Naive thymus-derived CD8-positive, alpha-beta T cell (primary cell): ENCODE measurements at places on chromosomes 12 and 14.

DNA sequence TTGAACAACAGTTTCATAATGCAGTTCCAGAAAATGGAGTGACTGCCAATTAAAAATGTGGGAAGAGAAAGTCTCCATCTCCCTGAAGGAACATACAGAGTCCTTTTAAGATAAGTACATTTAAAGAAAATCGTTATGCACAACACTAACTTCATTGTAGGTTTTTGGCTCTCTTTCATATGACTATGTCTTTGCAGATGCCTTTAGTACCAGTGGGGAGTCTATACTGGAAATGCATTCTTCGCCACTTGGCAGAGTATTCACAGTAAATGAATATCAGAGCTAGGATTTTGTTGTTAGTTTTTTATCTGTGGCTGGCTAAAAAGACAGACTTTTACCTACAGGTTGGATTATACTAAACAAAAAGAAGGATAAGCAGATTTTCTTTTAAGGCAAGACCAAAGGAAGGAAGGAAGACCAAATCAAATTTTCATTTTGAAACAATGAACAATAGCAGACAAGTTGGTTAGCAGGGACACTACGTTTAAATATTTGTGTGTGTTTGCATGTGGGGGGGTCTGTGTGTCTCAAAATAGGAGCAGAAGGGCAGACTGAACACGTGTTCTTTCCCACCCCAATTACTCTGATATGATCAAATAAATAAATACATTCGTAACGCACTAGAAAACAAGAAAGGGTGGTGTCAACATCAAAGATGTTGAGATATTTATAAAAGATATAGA, 124.5 kb downstream of the BTG1 start:
- no peak for DNase-seq

DNA sequence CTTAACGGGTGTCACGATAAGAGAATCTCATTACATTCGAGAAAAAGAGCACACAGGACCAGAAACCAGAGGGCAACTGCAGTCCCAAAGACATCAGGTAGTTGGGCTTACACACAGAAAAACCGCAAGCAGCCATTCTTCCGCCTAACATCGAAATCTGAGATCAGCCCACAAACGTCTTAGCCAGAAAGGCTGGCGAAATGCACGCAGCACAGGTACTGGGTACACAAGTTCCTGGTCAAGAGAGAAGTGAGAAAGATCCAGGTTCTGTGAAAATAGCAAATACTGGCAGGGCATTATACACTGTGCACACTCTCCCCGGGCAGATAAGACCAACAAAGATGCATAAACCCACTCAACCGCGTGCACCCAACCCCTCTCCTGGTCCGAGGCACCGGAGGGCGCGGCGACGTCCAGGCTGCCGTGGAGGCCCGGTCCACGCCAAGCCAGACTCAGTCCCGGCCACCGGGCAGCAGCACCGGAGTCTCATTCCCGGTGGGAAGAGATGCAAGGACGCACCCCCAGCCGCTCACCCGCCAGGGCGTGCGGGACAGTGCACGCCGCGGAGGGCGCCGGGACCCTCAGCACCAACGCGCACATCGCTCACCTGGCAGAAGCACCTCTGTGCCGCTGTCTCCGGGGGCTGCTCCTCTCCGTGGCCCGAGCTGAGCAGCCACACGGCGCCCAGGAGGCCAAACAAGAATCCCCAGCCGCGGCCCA, 437 bp downstream of the ERO1A start:
- DNase-seq, result peak; percentile 58

DNA sequence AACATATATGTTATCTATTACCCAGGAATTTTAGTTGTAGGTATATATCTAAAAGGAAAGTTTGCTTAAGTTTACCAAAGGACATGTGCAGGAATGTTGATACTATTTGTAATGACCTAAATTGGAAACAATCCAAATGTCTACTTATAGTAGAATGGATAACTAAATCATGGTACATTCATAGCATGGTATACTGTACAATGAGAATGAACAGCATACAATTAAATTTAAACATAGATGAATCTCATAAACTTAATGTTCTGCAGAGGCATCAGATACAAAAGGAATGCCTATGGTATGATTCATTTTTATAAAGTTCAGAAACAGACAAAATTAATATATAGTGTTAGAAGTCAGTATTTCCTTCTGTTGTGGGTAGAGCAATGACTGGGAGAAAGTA, 135.4 kb downstream of the GPHN start:
- DNase-seq, result no peak

DNA sequence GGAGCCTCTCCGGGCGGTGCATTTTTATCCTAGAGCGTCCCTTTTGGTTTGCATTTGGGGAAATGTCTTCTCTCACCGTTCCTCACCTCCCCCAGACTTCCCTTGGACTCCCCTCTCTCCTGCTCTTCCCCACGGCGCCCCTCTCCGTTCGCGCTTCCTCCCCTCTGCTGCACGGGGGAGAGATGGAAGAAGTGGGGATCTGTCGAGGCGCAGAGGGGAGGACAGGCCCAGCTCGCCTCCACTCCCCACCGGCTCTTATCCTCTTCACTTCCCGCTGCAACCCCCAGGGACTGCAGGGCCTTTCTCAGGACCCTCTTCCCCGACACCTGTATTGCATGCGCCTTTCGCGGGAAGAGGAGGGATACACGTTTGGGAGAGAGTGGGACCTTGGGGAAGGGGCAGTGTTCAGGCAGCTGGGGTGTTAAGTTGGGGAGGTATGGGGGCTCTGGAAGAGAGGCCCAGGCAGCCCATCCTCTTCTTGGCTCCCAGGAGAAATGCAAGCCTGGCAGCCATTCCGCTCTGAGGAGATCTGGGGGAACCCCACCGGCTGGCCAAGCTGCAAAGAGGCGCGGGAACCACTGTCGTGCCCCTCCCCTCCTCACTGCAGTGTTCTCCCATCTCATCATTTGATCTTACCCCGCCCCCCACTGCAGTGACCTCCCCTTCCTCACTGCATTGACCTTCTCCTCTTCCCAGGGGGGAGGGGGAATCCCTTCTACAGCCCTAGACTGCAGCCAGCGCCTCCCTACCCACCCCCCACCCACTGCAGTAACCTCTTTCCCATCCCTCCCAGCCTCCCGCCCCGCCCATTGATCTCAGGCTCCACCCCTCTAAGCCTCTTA, 788 bp downstream of the ENO2 start:
- no peak for DNase-seq

DNA sequence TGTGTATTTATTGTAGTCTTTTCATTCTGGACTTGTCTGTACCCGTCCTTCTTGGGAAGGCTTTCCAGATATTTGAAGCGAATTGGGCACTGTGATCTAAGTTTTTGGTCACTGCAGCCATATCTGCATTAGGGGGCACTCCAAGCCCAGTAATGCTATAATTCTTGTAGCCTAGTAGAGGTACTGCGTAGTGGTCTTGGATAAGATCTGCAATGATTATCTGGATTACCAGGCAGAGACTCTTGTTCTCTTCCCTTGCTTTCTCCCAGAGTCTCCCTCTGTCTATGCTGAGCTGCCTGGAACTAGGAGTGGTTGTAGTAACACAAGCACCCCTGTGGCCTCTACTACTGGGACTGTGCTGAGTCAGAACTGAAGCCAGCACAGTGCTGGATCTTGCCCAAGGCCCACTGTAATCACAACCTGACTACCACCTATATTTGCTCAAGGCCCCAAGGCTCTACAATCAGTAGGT, 30.0 kb downstream of the SLC38A2 start:
- peak; percentile 62 for DNase-seq

- DNase-seq, result no peak
Measured at GRCh38 chr14:62696331-62696924, 348.8 kb downstream of the KCNH5 start.

- DNase-seq, result no peak
Measured at GRCh38 chr12:8980137-8980536, 9.2 kb upstream of the KLRG1 start.

GRCh38 chr14:55180434-55180833, 11.0 kb downstream of the DLGAP5 start:
- DNase-seq, result no peak

DNA sequence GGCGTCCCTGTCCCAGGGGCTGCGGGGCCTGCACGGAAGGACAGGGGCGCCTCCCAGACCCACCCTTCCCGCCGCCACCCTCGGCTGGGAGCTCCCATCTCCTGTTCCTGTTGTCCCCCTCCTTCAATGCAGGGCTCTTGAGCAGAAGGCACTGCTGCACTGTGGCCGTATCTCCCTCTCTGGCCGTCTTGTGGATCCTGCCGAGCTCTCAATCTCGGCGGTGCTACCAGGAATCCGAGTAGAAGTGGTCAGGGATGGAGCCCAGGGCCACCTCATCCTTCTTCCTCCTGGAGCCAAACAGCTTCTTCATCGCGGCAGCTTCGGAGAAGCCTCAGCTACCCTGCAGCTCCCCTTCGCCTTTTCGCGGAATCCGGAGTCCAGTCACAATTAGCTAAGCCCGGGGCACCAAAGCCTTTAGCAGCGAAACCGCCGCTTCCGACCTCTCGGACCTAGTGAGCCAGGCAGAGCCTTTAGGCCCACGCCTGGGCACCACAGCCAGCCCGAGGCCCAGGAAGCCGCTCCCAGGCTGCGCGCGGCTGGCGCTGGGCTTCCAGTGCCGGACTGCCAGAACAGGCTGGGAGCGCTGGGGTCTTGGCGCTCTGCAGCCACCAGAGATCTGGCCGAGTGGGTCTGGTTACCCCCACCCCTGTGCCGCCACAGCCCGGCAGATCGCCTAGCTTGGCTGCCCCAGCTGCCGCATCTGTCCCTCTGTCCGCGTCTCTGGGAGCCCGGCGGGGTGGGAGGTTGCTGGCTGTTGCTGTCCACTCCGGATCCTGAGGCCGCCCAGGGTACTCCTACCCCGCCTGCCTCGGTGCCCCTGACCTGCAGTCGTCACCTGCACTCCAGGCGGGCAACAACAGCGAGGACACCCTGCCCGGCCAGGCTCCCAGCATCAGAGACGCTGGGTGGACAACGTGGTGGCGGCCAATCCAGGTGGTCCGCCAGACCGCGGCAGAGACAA, 69.1 kb downstream of the ASCL4 start:
- DNase-seq, result no peak

GRCh38 chr14:56294128-56294527, 175.9 kb downstream of the PELI2 start:
- no peak for DNase-seq
